ENCODE measurements at places on chromosomes 13 and 19.

DNA sequence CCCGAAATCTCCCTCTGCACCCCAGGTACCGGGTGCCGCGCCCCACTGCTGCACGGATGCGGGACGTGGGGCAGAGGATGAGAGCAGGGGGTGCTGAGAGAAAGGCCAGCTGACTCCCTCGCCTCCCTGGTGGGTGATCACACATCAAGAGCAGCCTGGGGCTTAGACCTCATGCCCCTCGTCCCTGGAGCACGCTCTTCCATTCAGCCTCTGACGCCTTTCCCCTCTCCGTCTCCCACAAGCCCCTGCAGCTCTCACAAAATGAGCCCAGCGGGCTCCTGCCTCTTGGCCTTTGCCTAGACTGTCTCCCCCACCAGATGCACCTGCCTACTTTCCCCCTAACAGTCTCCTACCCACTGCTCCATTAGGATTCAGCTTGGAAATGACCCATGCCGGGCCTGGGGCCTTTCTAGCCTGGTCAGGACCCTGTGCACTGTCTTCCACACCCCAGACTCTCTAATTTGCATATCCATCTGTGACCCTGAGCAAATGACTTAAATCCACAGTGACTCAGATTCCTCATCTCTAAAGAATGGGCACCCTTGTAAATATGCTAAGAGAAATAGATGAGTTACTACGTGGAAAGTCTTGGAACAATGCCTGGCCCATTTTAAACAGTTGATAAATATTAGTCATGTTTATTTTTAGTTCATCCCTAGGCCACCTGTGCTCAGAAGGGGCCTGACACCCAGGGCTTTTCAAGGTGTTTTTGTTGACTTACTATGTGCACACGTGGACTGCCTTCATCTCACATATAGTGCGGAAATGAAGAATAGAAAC, 582 bp upstream of the PTPRH start:
- no peak for DNase-seq

DNA sequence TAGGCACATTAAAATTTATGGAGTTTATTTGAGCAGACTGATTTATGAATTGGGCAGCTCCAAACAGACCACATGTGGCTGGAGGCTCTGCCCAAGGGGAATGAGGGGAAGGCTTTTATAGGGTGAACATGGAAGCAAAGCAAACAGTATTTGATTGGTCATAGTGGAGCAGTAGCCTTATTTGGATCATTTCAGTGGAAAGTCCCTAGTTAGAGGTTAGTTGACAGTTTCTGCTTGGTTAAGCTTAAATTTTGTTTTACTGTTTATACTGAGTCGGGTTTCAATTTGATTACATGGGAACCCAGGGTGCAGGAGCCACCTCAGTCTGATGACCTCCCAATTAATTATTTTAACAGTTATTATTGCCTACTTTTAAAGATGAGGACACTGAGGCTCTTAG, 140.5 kb downstream of the NDFIP2 start:
- no peak for DNase-seq

- no peak for DNase-seq
Observed at GRCh38 chr19:40585241-40585981, 8.7 kb downstream of the SHKBP1 start.

GRCh38 chr13:25375727-25376358, 4.1 kb downstream of the ATP8A2 start:
- DNase-seq, result peak; percentile 21

DNA sequence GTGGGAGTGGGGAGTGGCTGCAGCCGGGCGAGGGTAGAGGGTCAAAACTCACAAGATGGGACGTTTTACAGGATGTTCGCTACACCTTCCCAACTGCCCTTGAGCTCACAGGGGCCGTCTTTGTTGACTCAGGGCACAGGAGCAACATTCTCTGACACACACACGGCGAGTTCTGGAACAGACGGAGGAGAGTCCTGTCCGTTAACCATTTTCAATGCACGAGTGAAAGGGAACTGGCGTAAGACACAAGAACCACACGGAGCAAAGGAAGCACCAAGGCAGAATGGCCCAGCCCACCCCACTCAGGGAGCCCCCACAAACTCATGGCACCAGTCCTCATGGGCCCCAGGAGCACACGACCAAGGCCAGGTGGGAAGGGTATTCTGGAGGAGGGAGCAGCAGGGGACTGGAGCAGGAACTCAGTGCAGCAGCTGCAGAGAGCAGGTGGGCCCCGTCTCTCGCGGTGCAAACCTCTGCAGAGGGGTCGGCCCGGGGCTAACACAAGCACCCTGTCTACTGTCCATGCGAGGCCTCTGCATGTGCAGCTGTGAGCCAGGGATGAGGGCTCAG, 37.9 kb upstream of the ISYNA1 start:
- no peak for DNase-seq

DNA sequence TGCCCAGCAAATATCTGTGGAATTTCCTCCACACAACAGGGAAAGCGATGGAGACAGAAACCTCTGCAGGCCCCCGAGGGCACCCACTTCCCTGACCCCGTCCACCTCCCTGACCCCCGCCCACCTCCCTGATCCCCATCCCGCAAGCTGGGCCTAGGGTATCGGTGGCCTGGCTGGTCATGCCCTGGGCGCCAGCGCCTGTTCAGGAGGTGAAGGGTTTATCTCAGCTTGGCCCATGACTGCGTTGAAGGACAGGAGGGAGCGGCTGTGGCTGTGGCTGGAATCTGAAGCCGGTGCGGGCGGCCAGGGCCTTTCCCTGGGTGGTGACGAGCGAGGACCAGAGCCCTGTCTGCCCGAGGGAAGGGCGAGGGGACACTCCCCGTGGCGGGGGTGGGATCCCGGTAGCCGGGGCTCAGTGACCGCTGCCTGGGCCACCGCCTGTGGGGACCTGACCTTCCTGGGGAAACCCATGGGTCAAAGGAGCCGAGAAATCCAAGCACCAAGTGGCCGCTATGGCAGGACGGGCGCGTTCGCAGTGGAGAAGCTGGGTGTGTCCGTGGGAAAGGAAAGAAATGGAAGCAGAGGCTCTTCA, 20.7 kb downstream of the GAS6 start:
- no peak for DNase-seq

- DNase-seq, result no peak
Observed at GRCh38 chr13:60169239-60170031, 5.7 kb upstream of the DIAPH3 start.
